ENCODE measurements at places on chromosomes 1 and 21.

- DNase-seq: no peak
Observed at GRCh38 chr1:50023292-50024159, at the start of gene AGBL4. Gene AGBL4 (minus strand): TSS chr1:50023954.

- DNase-seq: no peak
Observed at GRCh38 chr1:33273961-33274371, 17.7 kb downstream of the ZNF362 start.

DNA sequence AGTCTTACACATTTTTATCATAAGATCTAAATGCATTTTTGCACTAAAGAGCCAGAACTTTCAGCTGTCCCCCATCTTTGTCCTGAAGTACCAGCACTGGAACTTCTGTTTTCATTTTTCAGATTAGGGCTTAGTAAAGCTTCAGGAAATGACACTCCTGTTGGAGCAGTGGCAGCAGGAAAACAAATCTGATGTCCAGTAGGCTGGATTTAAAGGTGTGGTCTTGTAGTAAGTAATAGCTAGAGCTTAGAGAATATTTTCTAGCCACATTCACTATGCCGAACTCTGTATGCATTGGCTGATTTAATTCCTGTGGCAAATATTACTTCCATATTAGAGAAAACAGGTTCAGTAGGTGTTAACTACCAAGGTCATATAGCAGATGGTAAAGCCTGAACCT, 103.6 kb downstream of the PTBP2 start:
- DNase-seq: no peak

GRCh38 chr1:22815421-22816066, 104.9 kb downstream of the EPHB2 start:
- no peak for DNase-seq

- DNase-seq: peak; percentile 93
Observed at GRCh38 chr1:147545133-147545532, 3.8 kb downstream of the BCL9 start.

- no peak for DNase-seq
Observed at GRCh38 chr21:34004974-34005373, 68.4 kb upstream of the MRPS6 start.

GRCh38 chr1:165828103-165828668, 772 bp downstream of the UCK2 start:
- DNase-seq: peak; percentile 45

Data from CD8-positive, alpha-beta memory T cell (primary cell).